Endodermal cell (in vitro differentiated cells): ENCODE measurements at places on chromosomes 5 and 9.
A peak's percentile ranks its signal among the peaks of the same experiment; 100 is the strongest.

DNA sequence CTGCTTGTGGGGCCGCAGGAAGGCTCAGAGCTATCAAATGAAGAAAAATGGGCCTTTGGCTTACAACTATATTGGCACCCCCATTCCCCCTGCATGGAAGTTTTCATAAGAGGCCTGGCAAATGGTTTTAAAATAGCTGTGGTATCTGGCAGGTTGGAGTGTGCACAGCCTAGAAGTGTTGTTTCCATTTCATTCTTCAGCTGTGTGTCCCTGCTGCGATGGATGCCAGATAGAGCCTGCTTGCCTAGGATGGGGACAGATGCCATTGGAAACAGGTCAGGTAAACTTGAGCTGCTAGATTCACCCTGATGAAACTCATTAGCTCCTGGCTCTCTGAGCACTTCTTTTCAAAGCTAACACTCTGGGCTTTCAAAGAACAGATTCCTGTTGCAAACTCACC, 183.3 kb downstream of the IRX1 start:
- no peak for DNase-seq

DNA sequence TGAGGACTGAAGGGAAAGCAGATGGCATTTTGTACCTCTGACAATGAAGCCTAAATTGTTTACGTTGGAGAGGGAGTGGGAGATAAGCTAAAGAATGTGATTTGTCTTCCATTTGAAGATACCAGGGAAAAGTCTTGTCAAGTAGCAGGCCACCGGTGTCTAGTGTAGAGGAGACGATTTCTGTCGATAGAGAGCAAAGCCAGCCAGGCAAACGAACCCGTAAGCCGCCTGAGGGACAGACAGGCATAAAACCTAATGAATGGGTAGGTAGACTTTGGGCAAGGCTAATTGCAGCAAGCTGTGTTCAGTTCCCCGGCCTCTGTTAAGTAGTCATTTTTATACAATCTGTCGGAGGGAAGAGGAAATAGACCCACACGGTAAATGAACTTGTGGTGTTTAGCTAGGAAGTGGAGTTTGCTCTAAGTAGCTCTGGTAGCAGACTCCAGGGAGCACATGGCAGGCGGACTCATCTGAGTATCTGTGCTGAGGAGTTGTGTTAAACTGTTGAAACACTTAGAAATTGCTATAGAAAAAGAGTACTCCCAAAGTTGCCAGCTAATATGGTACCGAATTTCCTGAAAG, 28.8 kb downstream of the SMARCA2 start:
- DNase-seq, result no peak

- DNase-seq, result no peak
These were observed 154.2 kb downstream of the GAPVD1 start for GRCh38 chr9:125415583-125416460.

GRCh38 chr5:163385271-163385670, 52.1 kb upstream of the CCNG1 start:
- no peak for DNase-seq

DNA sequence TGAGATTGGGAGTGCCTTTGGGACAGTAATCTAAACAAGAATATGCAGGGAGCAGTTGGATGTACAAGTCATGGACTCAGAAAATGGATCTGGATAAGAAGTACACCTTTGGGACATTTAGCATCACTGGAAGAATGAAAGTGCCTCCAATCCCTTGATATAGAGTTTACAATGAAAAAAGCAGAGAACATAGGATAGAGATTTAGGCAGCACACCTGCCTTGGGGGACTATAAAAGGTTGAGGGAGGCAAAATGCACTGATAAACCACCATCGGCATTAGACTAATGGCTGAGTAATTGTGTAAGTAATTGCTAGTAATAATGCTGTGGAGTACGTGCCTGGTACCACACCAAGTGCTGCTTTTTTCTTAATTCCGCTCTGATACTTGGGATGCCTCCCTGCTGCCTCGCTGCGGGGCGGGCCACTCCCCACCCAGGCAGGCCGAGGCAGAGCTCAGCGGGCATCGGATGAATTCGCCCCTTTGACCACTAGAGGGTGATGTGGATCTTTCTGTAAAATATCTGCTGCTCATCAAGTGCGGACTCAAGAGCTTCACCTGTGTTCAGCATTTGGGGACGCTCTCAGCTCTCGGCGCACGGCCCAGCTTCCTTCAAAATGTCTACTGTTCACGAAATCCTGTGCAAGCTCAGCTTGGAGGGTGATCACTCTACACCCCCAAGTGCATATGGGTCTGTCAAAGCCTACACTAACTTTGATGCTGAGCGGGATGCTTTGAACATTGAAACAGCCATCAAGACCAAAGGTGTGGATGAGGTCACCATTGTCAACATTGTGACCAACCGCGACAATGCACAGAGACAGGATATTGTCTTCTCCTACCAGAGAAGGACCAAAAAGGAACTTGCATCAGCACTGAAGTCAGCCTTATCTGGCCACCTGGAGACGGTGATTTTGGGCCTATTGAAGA, 99.9 kb downstream of the ANKRD18B start:
- peak; percentile 92 for DNase-seq

- no peak for DNase-seq
These were observed 340.0 kb downstream of the PTPRD start for GRCh38 chr9:10272830-10273229.

DNA sequence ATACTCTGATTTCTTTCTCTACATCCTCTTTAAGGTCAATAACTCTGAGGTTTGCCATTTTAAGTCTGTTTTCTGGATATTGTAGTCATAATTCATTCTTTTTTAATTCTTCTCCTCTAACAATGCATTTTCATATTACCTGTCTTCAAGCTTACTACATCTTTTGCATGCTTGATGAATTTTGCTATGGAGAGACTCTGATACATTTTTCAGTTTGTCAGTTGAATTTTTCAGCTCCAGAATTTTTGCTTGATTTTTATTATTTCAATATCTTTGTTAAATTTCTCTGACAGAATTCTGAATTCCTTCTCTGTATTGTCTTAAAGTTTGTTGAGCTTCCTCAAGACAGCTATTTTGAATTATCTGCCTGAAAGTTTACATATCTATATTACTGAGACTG, 159.8 kb upstream of the ST8SIA4 start:
- DNase-seq, result no peak

DNA sequence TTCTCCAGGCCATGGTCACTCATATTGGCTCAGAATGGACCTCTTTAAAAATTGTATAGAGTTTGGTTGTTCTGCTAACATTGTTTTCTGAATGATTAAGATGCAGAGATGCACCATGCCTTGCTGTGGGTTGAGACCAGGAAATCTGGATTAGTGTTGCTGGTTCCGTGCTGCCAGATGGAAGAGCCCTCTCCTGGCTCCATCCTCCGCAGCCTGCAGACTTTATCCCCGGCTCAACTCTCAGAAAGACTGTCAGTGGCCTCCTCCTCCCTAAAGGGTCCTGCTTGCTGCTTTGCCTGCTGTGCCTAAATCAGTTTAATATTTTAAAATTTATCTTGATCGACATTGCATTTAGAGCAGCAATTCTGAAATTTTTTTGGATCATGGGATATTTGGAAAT, 196.7 kb downstream of the TENT4A start:
- DNase-seq, result no peak

DNA sequence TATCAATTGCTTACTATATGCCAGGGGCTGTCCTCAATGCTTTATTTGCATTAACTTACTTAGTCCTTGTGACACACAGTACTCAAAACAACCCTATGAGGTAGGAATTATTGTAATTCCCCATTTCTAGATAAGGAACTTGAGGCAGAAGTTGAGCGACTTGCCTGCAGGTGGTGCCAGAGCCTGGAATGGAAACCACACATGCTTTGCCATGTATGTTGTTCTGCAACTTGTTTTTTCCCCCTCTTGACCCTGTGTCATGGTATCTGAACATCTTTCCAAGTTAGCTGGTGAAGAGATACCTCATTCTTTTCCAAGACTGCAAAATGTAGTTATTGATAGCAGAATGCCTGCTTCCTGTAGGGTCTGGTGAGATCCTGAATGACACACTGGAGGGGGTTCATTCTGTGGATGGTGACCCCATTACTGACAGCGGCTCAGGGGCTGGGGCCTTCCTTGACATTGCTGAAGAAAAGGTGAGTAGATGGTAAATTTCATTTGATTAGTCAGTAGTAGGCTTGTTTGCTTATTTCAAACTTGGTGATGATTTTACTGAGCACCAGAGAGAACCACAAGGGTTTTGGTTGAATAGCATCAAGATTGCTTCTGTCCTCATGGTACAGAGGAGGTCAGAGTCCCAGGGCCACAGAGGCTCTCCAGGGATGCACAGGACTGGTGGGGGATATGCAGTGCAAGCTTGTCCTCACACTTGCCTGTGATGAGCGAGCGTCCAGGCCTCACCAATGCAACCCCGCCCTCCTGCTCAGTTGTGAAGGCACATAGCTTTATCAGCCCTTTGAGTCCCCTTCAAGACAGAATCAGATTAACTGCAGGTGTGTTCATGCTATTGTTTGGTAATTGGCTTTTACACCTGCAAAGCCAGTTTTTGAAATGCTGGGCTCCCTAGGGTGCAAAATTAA, 57.0 kb downstream of the COL15A1 start:
- peak; percentile 77 for DNase-seq

DNA sequence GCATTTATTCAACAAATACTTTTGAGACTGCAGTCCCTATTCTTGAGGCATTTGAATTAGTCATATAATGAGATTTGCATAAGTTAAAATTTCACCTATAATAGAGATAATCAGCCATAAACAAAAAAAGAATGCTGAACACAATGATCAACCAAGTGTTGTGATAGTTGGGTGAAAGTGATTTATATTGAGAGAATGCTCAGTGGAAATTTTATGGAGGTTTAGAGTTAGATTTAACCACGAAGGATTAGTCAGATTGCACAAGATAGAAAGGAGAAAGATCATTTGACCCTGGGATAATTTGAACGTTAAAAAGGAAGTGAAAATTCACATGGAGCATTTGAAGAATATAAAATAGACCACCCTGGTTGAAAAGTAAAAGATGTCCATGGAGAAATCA, 356.2 kb downstream of the NPR3 start:
- no peak for DNase-seq

DNA sequence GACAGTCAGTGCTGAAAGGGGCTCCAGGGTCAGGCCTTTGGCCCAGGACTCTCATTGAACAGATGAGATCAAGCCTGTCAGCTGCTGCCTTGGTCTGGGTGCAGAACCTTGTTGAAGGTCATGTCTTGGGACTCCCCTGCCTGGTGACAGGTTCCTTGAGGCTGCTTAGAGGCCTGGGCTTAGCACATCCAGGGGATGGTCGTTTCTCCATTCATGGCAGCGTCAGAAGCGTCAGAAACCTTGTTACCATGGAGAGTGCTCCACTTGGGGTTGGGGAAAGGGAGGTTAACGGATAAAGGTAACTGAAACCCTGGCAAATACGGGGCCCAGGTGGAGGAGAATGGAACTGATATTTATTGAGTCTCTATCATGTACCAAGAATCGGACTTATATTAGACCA, 8.8 kb downstream of the ARPC5L start:
- DNase-seq, result no peak

GRCh38 chr9:136386018-136386417, 12.5 kb upstream of the CARD9 start:
- DNase-seq, result no peak

DNA sequence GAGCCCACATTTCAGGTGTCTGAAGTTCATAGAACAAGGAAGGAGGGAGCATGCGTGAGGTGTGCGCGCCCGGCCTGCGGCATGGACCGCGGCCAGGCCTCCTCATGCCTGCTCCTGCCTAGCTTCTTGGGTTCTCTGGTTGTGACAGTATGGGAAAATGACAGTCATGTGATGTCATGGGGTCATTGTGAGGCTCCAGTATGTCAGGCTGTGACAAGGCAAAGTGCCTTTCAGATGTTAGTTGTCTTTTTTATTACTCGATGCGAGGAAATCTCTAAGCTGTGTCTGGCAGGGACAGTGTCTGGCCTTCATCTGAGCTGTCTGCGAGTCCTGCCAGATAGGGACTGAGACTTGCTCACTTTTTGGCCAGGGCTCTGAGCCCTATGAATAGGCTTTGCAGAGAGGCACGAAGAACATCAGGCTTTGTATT, 13.3 kb downstream of the UCK1 start:
- no peak for DNase-seq

GRCh38 chr9:129139993-129140396, 28.8 kb downstream of the PTPA start:
- DNase-seq, result peak; percentile 95

DNA sequence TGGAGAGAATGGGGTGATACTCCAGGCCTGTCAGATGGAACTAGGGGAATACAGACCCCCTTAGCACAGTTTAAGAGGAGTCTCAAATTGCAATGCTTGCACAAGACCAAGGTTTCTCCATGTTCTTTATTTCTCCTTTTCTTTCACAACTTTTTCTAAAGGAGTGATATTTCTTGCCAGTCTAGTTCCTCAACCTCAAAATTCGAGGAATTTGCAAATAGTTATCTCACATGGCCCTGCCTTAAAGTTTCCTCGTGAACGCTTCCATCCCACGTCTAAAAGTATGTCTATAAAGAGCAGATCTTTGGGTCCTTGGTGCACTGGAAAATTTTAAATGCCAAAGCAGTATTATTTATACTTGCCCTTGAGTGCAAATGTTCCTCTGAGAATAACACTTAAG, 373.8 kb upstream of the KLF4 start:
- DNase-seq, result no peak

DNA sequence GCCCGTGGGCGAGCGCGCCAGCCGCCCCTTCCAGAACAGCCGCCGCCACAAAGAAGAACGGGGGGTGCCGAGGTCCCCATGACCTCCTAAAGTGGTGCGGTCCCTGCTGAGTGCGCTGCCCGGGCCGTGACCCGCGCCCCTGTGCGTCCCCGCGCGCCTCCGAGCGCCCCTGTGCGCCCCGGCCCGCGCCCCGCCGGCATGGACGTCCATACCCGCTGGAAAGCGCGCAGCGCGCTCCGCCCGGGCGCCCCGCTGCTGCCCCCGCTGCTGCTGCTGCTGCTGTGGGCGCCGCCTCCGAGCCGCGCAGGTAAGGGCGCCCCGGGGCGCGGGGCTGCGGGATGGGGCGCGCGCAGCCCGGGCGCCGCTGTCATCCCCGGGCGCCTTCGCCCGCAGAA, 384 bp downstream of the COL5A1 start:
- DNase-seq, result no peak

DNA sequence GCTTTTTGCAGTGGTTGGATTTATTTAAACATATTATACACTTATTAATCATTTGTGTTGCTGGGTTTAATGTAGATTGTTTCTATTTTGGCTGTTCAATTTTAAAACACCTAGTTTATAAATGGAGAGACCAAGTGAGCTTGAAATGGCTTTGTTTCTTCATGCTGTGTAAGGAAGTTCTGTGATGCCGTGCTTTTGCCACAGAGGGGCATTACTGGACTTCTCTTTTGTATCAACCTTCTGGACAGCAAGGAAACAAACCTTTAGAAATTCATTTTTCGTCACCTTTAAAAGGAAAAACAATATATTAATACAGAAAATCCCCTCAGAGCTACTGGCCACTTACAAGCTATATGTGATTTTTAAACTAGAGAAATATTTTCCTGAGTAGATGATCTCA, 81.9 kb downstream of the DMRTA1 start:
- DNase-seq, result no peak

- DNase-seq, result no peak
These were observed 45.2 kb upstream of the RAD23B start for GRCh38 chr9:107237873-107238272.

- DNase-seq, result peak; percentile 90
These were observed 93.4 kb upstream of the CCDC112 start for GRCh38 chr5:115389799-115390382.

- no peak for DNase-seq
These were observed 131.5 kb upstream of the GRHPR start for GRCh38 chr9:37290940-37291485.
